ENCODE measurements at places on chromosomes 1 and 21.

- no peak for DNase-seq
Observed at GRCh38 chr1:87155648-87156047, 173.0 kb upstream of the LMO4 start.

DNA sequence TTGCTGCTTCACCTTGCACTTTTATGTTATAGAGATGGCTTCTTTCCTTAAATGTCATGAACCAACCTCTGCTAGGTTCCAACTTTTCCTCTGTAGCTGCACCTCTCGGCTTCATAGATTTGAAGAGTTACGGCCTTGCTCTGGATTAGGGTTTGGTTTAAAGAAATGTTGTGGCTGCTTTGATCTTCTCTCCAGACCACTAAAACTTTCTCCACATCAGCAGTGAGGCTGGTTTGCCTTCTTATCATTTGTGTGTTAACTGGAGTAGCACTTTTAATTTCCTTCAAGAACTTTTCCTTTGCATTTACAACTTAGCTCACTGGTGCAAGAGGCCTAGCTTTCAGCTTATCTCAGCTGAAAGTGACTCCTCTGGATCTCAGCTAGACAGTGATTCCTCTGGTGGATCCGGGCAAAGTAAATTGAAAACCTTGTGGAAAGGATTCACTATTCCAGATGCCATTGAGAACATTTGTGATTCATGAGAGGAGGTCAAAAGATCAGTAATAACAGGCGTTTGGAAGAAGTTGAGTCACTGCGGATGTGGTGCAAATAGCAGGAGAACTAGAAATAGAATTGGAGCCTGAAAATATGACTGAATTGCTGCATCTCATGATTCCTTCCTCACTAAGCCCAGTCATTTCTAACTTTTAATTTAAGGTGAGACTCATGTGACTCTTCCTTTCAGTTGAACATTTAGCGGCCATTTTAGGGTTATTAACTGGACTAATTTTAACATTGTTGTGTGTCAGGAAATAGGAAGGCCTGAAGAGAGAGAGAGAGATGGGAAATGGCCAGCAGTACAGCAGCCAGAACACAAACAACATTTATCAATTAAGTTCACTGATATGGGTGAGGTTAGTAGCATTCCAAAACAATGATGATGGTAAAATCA lies 16.2 kb upstream of the RGS1 start:
- no peak for DNase-seq

- DNase-seq: no peak
Observed at GRCh38 chr1:162631546-162632191, 595 bp upstream of the DDR2 start.

GRCh38 chr1:188672153-188672552 lies 1805.5 kb downstream of the BRINP3 start:
- DNase-seq: no peak

DNA sequence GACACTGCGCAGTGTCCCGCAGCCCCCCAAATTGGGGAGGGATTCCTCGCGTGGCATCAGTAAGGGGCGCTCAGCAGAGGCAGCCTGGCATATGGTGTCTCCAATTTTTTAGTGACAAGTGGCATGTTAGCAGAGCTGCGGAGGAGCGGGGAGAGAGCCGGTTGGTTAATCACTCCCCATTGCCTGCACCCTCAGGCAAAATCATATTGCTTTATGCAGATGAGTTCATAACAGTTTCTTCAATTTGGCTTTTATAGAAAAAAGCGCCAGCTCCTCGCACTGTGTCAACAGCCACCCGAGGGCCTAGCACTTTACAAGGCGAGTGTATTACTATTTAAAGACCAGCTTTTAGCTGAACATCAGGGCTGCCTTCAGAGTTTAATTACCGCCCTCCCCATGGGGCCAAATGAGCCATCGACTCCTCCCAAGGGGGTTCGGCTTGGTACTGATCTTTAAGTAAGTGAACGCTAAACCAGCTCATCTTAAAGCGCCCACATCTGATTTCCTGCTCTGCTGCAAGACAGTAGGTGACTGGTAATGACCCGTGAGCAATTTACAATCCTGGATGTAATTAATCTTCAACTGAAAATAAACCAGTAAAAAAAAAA lies 298.9 kb downstream of the DSCAM start:
- DNase-seq: no peak

GRCh38 chr1:53548031-53548491 lies 88.9 kb downstream of the DMRTB1 start:
- DNase-seq: no peak

GRCh38 chr1:189658381-189658780 lies 819.3 kb downstream of the BRINP3 start:
- DNase-seq: no peak

- no peak for DNase-seq
Observed at GRCh38 chr1:18280956-18281355, 173.4 kb downstream of the IGSF21 start.

- DNase-seq: peak; percentile 11
Observed at GRCh38 chr1:67347688-67348472, 40.2 kb downstream of the IL12RB2 start.

- DNase-seq: no peak
Observed at GRCh38 chr1:31523769-31524168, 52.5 kb upstream of the TINAGL1 start.

GRCh38 chr1:246565751-246566127 lies 322 bp downstream of the TFB2M start:
- no peak for DNase-seq

GRCh38 chr1:175206687-175207086 lies 14.1 kb upstream of the KIAA0040 start:
- no peak for DNase-seq

- no peak for DNase-seq
Observed at GRCh38 chr1:179448437-179449149, 82.8 kb downstream of the AXDND1 start.

- no peak for DNase-seq
Observed at GRCh38 chr1:6353955-6354658, 39.5 kb downstream of the ACOT7 start.

GRCh38 chr1:118097622-118098348 lies 87.2 kb downstream of the SPAG17 start:
- DNase-seq: no peak

DNA sequence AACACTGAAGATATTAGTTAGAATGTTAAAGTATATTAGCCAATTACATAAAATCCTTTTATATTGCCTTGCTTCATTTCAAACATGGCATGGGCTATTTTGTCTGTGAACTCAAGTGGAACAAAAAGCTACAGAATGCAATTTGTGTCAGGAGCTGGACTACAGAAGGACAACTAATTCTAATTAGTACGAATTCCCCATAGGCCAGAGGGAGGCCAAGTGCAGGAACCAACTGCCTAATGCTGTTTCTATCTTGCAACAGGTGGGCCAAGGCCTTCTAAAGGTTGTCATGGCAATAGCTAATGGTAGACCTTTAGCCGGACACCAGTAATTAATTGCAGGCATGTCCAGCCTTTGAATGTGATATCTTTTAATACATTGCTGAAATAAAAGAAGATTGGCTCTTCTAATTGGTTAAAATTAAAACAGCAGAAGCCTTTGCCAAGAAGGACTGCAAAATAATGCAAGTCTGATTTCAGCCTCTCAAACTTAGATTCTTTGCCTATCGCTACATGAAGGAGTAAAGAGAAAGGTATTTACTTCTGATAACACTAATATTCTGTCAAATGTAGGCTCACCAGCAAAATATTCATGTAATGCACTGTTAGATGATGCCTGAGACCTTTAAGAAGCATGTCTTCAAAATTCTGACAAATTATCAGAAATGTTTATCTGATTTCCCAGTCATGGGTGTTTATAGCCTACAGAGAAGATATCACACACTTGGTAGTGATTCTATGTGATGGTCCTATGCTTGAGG lies 232.1 kb downstream of the LMO4 start:
- no peak for DNase-seq

GRCh38 chr1:103274886-103275285 lies 166.6 kb upstream of the COL11A1 start:
- no peak for DNase-seq

- no peak for DNase-seq
Observed at GRCh38 chr1:59990470-59990869, 63.9 kb upstream of the CYP2J2 start.

Measured in 8988T (cell line).